ENCODE measurements at places on chromosomes 3 and 15.

GRCh38 chr3:72338082-72338941, 509.9 kb downstream of the SHQ1 start:
- DNase-seq = no peak

- DNase-seq = no peak
Observed at GRCh38 chr15:48928877-48929538, 34.7 kb downstream of the SHC4 start.

- no peak for DNase-seq
Observed at GRCh38 chr15:34520566-34520965, 62.9 kb downstream of the GOLGA8B start.

- no peak for DNase-seq
Observed at GRCh38 chr15:99538261-99538660, 27.5 kb upstream of the MEF2A start.

- DNase-seq = no peak
Observed at GRCh38 chr15:69849232-69849610, 248.5 kb downstream of the TLE3 start.

DNA sequence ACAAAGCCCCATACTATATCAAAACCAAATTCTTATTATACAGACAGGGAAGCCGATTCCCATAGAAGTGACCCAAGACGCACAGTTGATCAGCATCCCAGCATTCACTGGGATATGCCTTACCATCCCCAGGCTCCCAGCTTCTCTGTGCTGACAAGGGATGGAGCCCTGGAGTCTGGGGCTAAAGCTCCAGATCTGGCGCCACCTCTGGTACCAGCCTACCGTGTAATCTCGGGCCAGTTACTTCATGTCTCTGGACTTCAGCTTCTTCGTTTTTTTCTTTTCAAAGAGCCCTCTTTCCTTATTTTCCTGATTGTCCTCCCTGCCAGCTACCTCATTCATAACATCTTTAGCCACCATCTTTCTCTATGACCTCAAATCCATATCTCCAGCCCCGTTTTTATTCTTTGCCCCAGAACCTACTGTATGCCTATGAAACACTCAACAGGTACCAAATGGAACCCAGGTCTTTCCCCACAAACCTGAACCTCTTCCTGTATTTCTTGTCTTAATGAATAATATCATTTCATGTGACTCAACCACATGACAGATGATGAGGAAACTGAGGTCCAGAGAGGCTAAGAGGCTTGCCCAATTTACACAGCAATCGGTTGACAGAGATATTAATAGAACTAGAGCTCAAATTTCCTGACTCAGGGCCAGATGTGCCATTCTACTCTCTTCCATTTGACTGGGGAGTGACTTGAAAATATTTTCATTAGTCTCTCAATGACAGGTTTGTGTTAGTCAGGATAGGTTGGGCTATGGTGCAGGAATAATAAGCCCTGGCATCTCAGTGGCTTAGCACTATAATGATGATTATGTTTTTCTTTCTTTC, 85.4 kb upstream of the TLE3 start:
- DNase-seq = no peak

- DNase-seq = no peak
Observed at GRCh38 chr3:26452363-26452762, 170.2 kb upstream of the LRRC3B start.

GRCh38 chr3:72299321-72299802, 514.4 kb upstream of the PROK2 start:
- no peak for DNase-seq

- no peak for DNase-seq
Observed at GRCh38 chr15:40032125-40032839, 6.7 kb downstream of the SRP14 start.

DNA sequence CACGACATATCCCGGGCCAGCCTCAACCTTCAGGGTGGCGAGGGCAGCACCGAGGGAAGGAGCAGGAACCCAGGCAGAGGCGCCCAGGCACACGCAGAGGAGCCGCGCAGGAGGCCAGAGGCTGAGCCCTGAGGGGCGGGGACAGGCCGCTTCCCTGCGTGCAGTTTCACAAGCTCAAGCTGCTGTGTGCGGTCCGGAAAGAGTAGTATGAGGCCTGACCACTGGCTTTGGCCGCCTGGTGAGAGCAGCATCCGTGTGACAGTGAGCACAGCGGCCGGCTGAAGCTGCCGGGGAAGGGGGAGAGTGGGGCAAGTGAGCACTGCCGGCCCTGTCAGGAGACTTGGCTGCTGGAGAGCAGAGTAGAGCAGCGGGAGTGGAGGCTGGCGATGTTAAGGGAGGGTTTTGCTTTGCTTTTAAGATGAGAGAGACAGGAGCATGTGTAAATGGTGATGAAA, 8.7 kb downstream of the ZDHHC19 start:
- no peak for DNase-seq

GRCh38 chr15:92128788-92129187, 264.9 kb upstream of the ST8SIA2 start:
- no peak for DNase-seq

DNA sequence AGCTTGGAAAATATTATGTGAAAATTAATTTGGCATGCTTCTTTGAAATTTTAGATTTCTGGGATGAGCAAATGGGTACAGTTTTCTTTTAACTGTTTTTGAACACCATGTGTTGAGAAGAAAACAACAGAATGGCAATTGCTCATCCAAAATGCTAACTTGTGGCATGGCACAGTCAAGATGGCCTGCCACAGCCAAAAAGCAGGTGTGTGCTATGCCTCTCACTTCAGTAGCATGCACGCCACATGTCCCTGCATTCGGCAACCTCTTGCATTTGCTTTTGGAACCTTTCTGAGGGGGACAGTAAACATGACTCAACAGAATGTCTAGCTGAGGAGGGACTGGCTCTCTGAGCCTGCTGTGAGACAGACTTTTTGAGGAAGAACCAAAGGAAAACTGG, 138.5 kb downstream of the TIGIT start:
- no peak for DNase-seq

DNA sequence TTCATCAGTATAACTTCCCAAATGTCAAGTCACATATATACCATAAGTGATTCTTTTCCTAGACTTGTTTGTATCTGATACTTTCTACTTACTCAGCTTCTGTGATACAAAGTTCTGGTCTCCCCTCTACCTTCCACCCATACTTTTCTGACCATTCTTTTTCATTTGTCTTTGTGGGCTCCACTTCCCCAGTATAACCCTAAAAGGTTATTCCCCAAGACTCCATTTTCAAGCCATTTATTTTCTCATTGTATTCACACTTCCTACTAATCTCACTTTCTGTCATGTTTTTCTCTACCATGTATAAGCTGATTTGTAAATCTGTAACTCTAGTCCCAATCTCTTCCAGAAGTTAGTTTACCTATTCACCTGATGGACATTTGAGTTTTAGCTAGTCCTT, 34.0 kb downstream of the IQCB1 start:
- no peak for DNase-seq

DNA sequence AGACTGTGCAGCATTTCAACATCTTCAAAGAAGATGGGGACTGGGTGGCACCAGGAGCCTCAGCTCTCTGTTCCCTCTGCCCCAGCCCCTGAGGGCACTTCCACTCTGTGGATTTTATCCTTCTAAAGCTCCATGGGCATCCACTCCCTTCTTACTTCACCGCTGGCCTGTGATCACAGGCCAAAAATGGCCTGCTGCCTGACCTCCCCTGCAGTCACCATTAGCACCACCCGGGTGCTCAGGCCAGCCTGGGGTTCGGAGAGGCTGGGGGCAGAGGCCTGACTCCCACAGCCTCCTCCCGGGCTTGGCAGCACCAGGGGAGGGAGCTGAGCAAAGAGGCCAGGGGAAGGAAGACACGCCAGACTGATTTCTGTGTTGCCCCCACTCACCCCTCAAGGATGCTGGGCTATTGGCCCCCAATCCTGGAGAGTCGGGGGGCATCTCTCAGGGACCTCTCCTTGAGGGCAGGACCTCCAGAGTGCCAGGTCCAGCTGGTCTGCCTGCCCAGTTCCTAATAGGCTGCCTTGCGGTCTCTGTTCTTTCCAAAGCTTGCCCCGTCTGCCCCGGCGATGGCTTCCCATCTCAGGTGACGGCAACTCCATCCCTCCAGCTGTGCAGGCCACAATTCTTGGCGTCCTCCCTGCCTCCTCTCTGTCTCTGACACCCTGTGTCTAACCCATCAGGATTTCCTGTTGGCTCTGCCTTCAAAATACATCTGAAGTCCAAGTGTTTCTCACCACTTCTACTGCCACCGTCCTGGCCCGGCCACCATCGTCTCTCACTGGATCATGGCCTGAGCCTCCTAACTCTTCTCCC, 67.1 kb downstream of the EXOG start:
- no peak for DNase-seq

- no peak for DNase-seq
Observed at GRCh38 chr3:40267937-40268724, 41.4 kb upstream of the EIF1B start.

DNA sequence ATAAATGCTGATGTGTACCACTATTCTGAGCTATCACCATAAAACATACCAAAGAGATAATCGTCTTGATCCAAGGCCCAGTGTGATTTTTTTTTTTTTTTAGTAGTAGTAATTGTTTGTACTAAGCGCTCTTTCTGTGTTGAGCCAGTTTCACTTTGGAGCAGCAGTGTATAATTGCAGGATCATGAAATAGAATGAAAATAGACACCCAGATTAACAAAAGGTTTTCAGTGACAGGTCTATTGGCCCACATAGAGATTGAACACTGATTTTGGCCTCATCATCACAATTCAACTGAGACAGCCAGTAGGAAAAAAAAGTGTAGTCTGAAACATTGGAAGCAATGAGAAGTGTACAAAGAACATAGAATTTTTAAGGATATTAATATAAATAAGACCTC, 749.8 kb downstream of the NAALADL2 start:
- DNase-seq = no peak

DNA sequence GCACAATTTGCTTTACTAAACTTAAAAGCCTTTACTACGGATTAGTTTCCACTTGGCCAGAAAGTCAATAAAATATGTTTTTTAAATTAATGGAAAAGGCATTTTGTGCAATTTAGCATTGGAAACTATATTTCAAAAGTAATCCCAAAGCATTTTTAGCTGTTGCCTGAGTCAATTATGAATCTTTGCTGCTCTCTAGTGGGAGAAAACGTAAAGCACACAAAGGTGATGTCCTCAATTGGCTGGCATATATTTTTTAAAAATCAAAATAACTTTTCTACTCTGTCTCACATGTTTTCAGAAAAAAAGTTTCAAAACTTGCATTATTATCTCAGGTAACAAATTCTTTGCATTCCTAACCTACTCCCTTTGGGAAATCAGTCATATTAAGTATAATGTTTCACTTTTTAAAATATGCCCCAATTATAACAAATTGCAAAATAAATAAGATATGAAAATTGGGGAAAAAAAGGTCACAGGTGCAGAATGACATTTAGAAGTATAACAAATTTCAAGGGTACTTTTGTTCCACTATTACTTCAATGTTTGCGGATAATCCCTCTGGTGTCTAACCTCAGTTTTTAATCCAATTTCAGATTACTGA, 47.2 kb upstream of the TEX55 start:
- no peak for DNase-seq

GRCh38 chr15:52261026-52261425, 34.6 kb downstream of the MYO5C start:
- no peak for DNase-seq

DNA sequence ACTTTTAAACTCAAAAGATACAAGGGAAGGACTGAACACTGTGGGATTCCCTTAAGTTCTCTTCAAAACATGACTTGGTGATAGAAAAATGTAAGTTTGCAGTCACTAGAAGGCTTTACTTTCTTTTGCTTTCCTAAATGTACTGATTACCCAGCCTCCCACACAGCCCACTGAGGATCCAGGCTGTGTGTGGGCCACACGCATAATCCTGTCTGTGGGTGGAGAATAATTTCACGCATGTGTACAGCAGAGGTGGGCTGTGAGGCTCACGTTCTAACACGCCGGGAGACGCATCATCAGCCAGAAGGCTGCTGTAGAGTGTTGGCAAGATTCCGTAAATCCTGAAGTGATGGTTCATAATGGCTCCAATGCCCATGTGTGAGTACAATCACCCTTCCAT, 165.5 kb downstream of the CLSTN2 start:
- DNase-seq = no peak

Data from WERI-Rb-1 (cell line).